Pancreas (tissue), 10 donors: ENCODE measurements at places on chromosomes 7 and 10. TPM values are rescaled to one million over a fixed set of nuclear protein-coding genes. Genes with fewer than 3 reads are reported as not detected.

The TFEC gene
- total RNA-seq = 0.28 TPM

The AP5Z1 gene
- total RNA-seq = 12.8 TPM

The SPDYE6 gene
- total RNA-seq = not detected

The RPEL1 gene
- not detected for total RNA-seq

The FAM25G gene
- not detected for total RNA-seq
